Astrocyte of the spinal cord (primary cell): ENCODE measurements at places on chromosomes 6 and 20.

DNA sequence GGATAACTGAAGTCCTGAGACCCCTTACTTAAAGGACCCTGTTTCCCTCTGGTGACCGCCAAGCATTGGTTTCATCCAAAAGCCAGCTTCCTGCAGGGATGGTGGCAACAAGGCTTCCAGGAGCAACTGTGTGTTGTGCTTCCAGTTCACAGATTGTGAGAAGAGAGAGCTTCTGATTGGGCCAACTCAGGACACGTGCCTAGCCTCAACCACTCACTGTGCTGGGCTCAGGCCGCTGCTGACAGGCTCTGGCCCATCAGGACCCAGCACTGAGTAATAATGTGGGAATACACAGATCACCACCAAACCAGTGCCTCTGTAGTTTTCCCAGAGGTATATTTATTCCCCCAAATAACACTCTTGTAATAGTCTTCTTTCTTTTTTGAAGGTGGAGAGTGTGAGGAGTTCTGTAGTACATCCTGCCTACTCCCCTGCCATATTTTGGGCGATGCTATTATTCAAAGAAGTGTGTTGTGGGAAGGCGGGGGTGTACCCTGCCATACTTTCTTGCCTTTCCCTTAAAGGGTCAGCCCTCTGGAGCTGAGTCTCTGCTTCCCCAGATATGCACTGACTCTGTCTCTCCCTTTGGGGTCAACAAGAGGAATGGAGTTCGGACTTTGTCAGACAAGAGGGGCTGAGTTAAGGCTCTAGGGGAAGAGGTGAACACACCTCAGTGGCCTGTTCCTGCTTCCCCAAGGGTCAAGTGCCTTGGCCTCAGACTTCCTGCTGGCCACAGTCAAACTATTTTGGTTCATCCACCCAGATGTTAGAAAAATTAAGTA, 23.2 kb downstream of the PPP1R16B start:
- no peak for DNase-seq

- no peak for DNase-seq
These were observed 79.1 kb upstream of the ANKEF1 start for GRCh38 chr20:9955646-9956045.

DNA sequence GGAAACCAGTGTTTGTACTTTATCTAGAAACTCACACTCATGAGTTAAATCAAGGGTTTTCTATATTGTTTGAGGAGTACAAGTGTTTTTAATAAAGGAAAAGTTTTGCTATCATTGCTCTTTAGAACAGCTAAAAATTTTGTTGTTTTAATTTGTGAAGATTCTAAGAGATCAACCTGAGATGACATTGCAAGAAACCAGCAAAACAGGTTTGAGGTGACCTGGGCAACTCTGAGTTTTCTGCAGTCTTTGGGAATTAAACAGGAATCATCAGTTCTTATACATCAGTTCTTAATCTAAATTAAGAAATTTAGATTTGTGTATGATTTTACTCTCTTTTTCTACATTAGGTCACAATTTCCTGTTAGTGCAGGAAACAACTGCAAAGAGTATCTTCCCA, 114.5 kb downstream of the JAG1 start:
- no peak for DNase-seq

DNA sequence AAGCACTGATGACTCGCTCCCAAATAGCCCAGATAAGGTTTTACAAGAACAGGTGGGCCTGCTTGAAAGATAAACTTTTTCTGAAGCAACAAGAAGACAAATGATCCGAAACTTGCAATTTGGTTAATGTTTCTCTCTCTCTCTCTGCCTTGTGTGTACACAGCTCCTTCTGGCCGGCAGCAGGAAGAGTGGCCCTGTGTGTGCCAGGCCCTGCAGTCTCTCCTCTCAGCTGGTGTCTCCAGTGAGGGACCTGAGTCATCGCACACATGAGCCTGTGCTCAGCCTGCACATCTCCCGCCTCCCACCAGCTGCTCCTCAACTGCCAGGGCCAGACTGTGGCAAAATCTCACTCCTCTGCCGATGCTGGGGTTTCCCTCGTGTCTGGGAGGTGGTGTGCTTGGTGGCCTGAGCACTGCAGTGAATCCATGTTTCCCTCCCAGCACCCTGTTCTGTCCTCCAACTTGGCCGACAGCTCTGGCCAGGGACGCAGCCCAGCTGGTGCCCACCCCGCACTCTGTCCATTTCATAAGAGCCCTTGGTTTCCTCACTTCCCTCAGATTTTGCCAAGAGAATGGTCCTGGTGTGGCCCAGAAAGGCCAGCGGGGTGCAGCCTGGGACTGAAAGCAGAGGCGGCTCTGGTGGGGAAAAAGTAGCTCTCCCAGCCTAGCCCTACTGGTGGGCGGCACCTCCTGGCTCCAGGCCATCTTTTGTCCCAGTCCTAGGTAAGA, 49.4 kb downstream of the ERMARD start:
- peak; percentile 52 for DNase-seq

DNA sequence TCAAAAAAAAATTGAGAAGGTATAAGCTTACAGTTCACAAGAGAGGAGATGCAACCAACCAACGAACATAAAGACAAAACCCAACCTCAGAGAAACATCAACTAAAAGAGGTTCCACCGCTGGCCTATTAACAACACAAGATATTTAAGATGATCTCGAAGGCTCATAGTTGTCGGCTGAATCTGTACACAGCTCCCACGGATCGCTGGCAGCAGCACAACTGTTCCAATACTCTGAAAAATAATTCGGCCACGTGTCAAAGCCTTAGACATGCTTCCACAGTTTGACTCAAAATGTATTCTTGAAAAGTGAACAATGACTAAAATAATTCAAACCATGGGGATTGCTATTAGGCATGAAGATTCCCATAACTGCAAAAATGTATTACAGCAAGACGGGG, 13.7 kb downstream of the EXOC2 start:
- DNase-seq: no peak
